Posterior cingulate gyrus (tissue), 11 donors: ENCODE measurements at places on chromosomes 7 and 10.

DNA sequence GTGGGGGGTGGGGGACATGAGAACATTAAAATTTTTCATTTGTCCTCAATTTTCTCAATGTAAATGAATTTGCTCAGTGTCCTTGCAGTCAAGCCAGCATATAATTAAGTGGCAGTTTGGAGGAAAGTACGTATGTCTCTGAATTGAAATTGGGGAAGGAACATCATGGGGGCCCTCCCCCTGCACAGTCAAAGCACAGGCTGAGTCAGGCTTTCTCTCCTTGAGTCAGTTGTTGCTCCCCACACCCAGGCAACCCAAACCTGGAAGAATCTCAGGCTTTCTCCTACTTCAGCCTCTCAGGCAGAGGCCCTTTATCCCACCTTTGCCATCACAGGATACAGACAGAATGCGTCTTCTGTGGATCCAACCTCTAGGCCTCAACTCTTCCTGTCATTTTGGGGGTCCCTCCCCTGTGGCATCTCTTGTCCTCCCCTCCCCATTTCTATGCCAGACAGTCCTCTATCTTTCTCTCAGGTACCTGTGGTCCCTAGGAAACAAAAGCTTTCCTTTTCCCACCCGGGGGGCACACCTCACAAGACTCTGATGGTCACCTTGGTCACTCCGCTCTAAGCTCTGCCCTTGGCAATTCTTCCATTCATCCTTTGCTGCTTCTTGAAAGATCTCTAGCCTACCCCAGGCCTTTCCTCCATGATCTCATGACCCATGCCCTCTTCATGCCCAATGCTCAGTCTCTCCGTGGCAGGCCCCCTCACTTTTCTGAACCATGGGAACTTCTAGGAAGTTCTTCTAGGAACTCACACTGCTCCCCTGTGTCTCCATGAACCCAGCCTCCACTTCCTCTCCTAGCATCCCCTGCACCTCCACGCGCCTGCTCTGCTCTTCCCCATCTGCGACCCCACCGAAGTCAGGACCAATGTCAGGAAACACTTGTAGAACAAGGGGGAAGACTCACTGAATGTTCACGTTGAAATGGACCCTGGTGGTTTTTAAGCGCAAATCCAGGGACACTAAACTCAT lies 40.4 kb downstream of the CREB3L2 start:
- DNase-seq, result no peak

- DNase-seq, result no peak
Observed at GRCh38 chr10:43906490-43906889, 257.8 kb upstream of the ZNF32 start.

- peak; percentile 50 for DNase-seq
Observed at GRCh38 chr7:95199779-95200558, 124.4 kb downstream of the PON1 start.

GRCh38 chr7:1553512-1554210 lies 2.3 kb downstream of the TMEM184A start:
- DNase-seq, result no peak

GRCh38 chr10:125567529-125567928 lies 115.4 kb downstream of the TEX36 start:
- no peak for DNase-seq

GRCh38 chr10:110399106-110399964 lies 94.6 kb upstream of the SMNDC1 start:
- DNase-seq, result no peak

- no peak for DNase-seq
Observed at GRCh38 chr10:52649511-52649910, 123.1 kb downstream of the MBL2 start.
